ENCODE measurements at places on chromosomes 2 and 18.

DNA sequence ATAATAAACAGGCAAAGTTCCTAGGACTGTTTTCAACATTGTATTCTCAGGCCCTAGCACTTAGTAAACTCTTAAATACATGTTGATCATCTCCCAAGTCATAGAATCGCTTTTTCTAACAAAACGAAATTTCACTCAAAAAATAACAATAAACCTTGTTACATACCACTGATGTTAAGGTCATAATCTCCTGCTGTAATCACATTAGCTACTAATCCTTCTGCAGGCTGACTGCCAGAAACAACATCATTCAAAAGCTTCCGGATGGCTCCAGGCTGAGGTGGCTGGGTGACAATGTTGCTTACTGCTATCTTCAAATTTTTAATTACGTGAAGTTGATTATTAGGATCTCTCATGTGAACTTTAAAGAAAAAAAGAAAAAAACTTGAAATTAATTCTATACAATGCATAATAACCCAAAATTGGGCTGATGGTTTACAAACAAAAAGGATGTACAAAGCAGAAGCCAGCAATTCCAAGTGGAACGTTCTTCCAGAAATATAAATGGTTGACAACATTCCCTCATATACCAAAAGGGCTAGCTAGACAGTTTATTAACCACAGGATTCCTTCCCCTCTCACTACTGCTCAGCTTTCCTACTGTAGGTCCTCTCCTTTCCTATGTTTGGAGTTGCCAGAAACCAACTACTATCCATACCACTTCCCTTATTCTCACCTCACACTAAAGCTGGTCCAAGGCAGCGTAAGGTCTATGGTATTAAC lies 11.6 kb downstream of the TRAPPC8 start:
- no peak for DNase-seq

- DNase-seq = no peak
Observed at GRCh38 chr2:111167076-111167862, 46.6 kb downstream of the BCL2L11 start.

- DNase-seq = no peak
Observed at GRCh38 chr2:22800412-22800811, 584.6 kb upstream of the KLHL29 start.

- DNase-seq = no peak
Observed at GRCh38 chr2:170814533-170815230, 2.0 kb upstream of the GAD1 start.

DNA sequence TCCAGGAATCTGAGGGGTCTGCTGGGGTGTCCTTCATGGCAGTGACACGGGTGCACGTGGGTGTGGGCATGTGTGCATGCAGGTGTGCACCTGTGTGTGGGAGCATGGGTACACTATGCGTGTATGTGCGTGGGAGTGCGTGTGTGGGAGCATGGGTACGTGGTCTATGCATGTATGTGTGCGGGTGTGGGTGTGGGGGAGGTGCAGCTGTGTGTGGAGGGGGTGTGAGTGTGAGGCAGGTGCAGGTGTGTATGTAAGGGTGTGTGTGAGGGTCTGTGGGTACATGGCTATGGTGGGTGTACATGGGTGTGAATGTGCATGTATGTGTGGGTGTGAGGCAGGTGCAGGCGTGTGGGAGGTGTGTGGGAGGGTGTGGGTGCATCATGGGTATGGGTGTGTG lies 36.3 kb downstream of the EIPR1 start:
- no peak for DNase-seq

- no peak for DNase-seq
Observed at GRCh38 chr2:33958591-33958990, 359.5 kb upstream of the FAM98A start.

- DNase-seq = no peak
Observed at GRCh38 chr2:121052023-121052422, 233.0 kb downstream of the TFCP2L1 start.

GRCh38 chr2:98940102-98940501 lies 4.1 kb upstream of the CRACDL start:
- no peak for DNase-seq

DNA sequence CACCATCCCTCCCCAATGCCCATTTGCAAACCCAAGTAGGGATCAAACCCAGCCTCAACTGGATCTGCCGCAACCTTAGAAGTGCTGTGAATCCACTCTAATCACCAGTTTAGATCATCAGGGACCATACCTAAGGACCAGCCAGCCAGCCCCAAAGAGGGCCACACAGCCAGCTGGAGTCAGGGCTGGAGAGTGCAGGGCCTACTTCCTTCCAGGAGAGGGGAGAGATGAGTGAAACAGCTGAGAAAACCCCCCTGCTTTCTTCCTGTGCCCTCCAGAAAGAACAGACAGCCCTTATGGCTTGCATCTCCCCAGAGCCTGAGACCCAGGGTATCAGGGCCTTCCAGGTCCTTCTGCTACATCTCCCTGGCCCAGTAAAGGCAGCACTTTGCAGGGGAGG lies 25.8 kb downstream of the YPEL5 start:
- DNase-seq = no peak

- DNase-seq = no peak
Observed at GRCh38 chr2:171702781-171703556, 15.7 kb downstream of the DYNC1I2 start.

DNA sequence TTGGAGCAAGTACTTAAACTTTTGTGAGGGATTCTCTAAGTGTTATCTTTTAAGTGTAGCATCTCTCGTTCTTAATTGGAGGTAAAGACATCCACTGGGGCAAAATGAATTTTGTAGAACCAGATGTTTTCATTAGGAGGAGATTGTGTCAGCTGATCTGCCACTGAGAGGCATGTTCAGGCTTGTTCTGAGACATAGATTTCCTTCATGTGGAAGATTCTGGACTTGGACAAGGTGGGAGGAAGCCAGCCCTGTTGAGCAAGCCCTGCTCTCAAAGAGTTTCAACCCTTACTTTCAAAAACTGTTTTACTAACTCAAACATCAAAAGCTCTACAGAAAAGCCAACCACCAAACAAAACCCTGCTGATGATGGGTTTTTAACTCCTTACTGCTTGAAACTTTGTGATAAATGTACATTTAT lies 6.5 kb downstream of the MAP4K4 start:
- no peak for DNase-seq

DNA sequence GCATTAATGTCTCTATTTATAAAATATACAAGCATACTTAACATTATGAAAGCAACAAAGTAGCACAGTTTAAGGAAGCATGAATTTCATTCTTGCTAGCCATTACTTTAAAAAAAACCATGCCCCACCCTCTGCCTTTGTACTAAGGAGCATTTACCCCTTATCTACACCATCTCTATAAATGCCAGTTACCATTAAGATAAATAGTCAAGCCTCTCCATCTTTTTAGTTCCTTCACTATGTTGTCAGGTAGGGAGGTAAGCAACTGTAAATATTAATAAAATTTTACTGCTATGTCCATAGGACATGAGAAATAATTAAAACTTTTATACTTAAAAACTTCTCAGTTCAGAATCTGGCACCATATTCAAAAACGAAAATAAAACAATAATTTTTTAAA lies 42.1 kb downstream of the ROCK1 start:
- DNase-seq = no peak

- no peak for DNase-seq
Observed at GRCh38 chr2:109320195-109320922, 191.4 kb downstream of the SH3RF3 start.

GRCh38 chr2:233600386-233600785 lies 17.0 kb upstream of the UGT1A8 start:
- no peak for DNase-seq

GRCh38 chr18:68918216-68918615 lies 120.3 kb downstream of the CCDC102B start:
- DNase-seq = no peak

DNA sequence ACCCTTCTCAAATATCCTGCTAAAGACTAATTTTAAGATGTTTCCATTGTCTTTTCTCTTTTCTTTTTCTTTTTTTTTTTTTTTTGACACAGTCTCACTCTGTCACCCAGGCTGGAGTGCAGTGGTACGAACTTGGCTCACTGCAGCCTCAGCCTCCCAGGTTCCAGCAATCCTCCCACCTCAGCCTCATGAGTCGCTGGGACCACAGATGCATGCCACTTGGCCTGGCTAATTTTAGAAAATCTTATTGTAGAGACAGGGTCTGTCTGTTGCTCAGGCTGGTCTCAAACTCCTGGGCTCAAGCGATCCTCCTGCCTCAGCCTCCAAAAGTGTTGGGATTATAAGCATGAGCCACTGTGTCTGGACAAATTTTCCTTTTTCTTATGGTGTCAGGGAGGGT lies 167.5 kb downstream of the MCFD2 start:
- DNase-seq = no peak

DNA sequence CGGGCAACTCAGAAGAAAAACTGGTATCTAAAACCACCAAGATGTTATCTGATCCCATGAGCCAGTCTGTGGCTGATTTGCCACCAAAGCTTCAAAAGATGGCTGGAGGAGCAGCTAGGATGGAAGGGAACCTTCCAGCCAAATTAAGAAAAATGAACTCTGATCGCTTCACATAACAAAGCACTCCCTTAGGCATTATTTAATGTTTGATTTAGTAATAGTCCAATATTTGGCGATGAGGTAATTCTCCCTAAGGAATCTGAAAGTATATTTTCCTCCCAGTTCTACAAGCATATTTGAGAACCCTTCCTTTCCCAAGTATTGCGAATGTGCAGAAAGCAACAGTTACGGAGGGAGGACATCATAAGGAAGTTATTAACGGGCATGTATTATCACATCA lies 156.6 kb downstream of the KCNJ3 start:
- DNase-seq = no peak

- DNase-seq = no peak
Observed at GRCh38 chr2:241852981-241853631, 5.6 kb downstream of the PDCD1 start.

DNA sequence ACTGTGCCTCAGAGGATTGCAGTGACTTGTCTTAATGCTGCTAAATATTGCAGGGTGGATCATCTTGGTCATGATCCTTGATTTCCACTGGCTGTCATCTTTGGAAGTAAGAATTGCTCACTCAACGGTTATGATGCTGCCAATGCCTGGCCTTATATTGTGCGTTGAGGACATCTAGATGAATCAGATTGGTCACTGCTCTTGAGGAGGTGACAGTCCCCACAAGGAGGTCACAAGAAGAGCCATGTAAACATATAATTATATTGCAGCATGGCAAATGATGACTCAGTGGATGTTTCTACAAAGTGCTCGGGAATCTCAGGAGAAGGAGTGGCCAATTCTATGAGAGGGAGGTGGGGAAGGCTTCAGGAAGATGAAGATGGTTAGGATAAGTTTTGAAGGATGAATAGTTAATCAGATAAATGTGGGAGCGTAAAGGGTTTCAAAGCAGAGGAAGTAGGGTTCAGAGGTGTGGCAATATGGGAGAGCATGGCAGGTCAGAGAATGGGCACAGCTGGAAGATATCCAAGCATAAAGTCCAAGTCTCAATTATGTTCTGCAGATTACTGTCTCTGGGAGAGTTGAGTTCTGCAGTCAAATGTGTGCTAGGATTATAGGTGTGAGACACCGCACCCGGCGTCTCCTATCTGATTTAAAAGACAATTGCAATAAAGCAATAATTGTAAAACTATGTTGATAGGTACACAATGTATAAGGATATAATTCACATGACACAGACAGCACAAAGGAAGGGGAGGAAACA lies 21.3 kb upstream of the TMEM131 start:
- no peak for DNase-seq

DNA sequence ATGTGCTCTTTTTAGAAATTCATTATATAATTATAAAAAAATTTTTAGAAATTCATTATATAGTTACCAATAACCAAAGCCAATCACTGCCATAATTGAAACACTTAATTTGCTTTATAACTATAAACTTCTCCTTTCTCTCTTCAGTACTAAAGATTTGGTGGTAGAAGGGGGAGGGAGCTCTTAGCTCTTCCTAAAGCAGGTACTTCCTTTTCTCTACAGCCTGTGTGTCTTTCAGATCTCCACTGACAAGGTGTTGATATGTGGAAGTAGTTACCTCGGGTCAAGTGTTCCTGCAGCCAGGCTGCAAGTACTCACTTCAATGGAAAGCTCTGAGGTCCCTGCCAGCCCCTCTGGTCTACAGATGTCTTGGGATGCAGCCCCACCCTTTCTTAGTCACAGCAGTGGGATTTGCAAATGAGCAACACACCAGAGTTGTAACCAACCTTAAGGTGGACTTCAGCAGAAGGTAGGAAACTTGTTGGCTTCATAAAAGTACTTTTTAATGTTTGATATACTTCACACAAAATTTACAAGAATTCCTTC lies 690.0 kb downstream of the ARHGAP15 start:
- DNase-seq = no peak

GRCh38 chr2:129233166-129233565 lies 746.3 kb upstream of the RAB6C start:
- no peak for DNase-seq

GRCh38 chr2:58006256-58006951 lies 40.2 kb upstream of the VRK2 start:
- no peak for DNase-seq

- no peak for DNase-seq
Observed at GRCh38 chr2:109726379-109727270, 67.5 kb upstream of the RGPD5 start.

DNA sequence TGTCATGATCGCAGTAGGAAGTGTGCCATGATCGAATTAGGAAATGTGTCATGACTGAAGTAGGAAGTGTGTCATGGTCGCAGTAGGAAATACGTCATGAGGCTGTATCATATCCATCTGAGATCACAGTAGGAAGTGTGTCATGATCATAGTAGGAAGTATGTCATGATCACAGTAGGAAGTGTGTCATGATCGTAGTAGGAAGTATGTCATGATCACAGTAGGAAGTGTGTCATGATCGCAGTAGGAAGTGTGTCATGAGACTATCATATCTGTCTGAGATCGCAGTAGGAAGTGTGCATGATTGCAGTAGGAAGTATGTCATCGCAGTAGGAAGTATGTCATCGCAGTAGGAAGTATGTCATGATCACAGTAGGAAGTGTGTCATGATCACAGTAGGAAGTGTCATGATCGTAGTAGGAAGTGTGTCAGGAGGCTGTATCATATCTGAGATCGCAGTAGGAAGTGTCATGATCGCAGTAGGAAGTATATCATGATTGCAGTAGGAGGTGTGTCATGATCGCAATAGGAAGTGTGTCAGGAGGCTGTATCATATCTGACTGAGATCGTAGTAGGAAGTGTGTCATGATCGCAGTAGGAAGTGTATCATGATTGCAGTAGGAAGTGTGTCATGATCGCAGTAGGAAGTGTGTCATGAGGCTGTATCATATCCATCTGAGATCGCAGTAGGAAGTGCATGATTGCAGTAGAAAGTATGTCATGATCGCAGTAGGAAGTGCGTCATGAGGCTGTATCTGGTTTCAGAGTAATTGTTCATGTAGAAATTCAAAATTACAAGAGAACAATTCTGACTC lies 56.4 kb upstream of the NFATC1 start:
- DNase-seq = no peak
